ENCODE measurements at places on chromosomes 16 and 17. TPM values are rescaled to one million over a fixed set of nuclear protein-coding genes. Genes with fewer than 3 reads are reported as not detected.

ARHGAP44 gene
- 0.42 TPM for total RNA-seq

KRTAP3-3 gene
- total RNA-seq = not detected

ZNRF1 gene
- 8.3 TPM for total RNA-seq

CCL5 gene
- total RNA-seq = not detected

ICAM2 gene
- not detected for total RNA-seq

TEKT5 gene
- not detected for total RNA-seq

GPRC5C gene
- 17.7 TPM for total RNA-seq

ZNF469 gene
- not detected for total RNA-seq

OR2C1 gene
- total RNA-seq = not detected

SLC5A10 gene
- total RNA-seq = 0.16 TPM

CLEC16A gene
- total RNA-seq = 32.4 TPM

TBC1D3C gene
- 3.4 TPM for total RNA-seq

Measured in MCF 10A (cell line).